Activated T-helper 1 cell treated with anti-CD3 and anti-CD28 coated beads, Interleukin-2, amount 50 U/mL, for 16 hours (primary cell): ENCODE measurements at places on chromosomes 1 and 21.

GRCh38 chr1:176880955-176881595, 283.4 kb downstream of the ASTN1 start:
- no peak for DNase-seq

- no peak for DNase-seq
Observed at GRCh38 chr1:238380167-238380566, 489.4 kb upstream of the ZP4 start.

- no peak for DNase-seq
Observed at GRCh38 chr1:20903437-20903836, 116.3 kb upstream of the HP1BP3 start.

GRCh38 chr1:35660581-35661473, 19.5 kb upstream of the PSMB2 start:
- DNase-seq: no peak

- no peak for DNase-seq
Observed at GRCh38 chr1:225684741-225685140, 31.8 kb upstream of the ENAH start.

GRCh38 chr1:92038695-92039346, 9.0 kb downstream of the EPHX4 start:
- DNase-seq: no peak

DNA sequence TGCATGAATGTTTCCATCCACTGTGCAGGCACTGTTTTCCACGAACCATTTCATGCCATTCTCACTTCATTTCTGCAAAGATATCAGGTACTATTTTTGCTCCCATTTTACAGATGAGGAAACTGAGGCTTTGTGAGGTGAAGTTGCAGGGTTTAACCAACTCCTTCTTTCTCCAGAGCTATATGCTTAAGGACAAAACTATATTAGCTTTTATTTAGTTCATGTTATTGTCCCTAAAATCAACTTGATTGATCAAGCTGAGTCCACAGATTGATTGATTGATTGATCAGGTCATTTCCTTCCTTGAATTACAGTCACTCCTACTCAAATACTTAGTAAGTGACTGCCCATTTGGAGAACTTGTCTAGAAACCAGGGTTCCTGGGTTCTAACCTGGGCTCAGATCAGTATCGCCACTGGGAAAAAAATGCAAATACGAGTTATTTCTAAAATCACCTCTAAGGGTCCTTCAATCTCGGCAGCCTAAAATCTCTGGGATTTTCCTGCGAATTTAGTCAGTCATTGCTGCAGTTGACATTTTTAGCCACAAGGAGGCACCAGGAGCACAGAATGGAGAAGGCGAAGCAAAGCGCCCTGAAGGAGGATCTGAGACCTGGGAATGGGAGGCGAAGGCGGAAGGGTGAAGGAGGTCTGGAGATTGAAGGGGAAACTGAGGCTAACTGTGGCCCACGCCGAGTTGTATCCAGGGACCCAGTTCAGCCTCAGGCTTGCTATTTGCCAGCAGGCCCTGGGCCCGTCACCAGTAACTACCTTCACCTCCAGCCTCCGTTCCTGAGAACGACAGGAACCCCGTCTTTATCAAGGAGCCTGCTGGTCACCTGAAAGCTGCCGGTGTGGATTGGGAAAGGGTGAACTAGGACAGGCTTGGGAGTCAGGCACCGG, 14.3 kb upstream of the MUL1 start:
- peak; percentile 35 for DNase-seq
